ENCODE measurements at places on chromosomes 2 and 18. TPM values are rescaled to one million over a fixed set of nuclear protein-coding genes. Genes with fewer than 3 reads are reported as not detected.

GRCh38 chr2:149184991-149185390 is 145.4 kb upstream of the LYPD6 start:
- DNase-seq: no peak
- no peak overlapping the region for H3K4me3 ChIP-seq
- no peaks in the 10 kb centered on the region for H3K36me3 ChIP-seq
- no peaks in the 10 kb centered on the region for H3K27me3 ChIP-seq
- H3K27ac ChIP-seq: no peak overlapping the region

The RNU2-63P gene
- total RNA-seq: not detected

GRCh38 chr2:123518367-123518766 is 506.7 kb upstream of the CNTNAP5 start:
- DNase-seq: no peak
- H3K4me1 ChIP-seq: no peaks in the 10 kb centered on the region

GRCh38 chr18:34729264-34729663 is 19.2 kb downstream of the DTNA start:
- H3K36me3 ChIP-seq: no peaks in the 10 kb centered on the region
- H3K4me3 ChIP-seq: no peak overlapping the region
- no peak for DNase-seq

The UPP2 gene
- not detected for total RNA-seq

DNA sequence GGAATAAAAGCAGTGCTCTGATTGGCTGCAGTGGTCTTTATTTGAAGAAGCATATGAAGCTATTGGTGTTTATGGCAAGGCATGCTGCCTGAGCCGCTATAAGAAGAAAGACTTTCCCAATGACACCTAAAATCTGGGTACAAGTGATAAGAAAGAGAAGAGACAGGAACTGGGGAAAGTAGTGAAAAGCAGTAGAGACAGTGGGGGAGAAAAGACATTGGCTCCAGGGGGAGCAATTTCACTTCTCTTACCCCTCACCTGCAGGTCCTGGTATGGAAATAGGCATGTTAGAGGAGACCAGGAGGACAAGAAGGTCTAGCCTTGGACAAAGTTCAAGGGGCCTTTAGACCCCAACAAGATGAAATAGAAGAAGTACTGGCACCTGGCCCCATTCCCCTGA is 47.1 kb downstream of the PLCL1 start:
- H3K4me1 ChIP-seq: peaks cover 10% of the 10 kb centered on the region
- H3K27me3 ChIP-seq: no peaks in the 10 kb centered on the region
- H3K27ac ChIP-seq: no peak overlapping the region
- no peaks in the 10 kb centered on the region for H3K36me3 ChIP-seq

DNA sequence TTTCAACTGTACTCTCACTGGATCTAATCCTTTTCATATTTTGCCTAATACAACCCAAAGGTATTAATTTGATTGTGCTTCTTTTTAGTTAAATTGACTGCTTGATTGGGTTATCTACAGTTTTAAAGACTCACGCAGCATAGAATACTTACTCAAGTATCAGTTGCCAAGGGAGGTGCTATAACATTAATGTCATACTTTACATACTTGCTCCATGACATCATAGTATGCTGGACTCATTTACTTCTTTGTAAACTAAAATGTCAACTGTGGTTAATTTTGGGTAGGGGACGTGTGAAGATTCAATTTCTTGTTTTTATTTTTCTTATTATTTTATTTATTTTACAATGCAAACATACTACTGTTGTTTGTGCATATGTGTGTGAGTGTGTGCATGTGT is 716.2 kb upstream of the VRK2 start:
- no peak overlapping the region for H3K27ac ChIP-seq
- H3K4me1 ChIP-seq: no peaks in the 10 kb centered on the region
- H3K36me3 ChIP-seq: no peaks in the 10 kb centered on the region
- no peak overlapping the region for H3K4me3 ChIP-seq
- H3K27me3 ChIP-seq: no peaks in the 10 kb centered on the region
- no peak for DNase-seq

The MAPRE2 gene
- total RNA-seq: 21.2 TPM

The ACMSD gene
- not detected for total RNA-seq

DNA sequence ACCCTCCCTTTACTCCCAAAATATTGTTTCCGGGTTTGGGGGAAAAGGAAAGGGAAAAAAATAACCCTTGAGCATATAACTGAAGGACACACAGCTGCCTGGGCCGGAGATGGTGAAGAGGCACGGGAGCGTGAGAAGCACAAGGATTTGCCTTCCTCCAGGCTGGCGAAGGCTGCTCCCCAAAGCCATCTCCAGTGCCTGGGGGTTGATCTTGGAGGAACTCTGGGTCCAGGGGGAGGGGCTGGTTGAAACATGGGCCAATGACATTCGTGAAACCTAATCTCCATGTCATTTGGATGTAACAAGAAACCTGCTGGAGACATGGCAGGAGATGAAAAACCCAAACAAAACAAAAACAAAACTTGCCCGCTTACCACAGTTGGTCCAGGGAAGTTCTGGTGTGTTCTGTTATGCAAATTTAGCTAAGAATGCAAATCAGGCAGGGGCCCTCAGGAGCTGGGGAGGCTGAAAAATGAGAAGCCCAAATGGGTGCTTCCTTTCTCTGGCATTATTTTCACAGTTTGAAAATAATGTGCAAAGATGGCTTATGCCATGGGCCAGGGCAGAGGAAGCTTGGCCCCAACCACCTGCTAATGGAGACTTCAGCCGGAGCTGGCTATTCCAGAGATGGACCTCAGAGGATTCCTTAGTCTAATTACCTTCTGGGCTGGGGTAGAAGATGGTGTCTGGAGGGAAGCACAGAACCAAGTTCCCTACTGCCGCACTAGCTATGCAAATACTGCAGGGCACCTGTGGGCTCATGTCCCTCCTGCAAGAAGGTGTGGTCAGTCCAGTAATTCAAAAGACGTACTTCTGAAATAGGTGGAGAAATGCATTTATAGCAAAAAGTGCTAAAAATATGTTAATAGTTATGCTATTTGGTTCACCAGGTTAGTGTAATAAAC is 180.9 kb downstream of the BCL2 start:
- no peaks in the 10 kb centered on the region for H3K27me3 ChIP-seq
- H3K36me3 ChIP-seq: no peaks in the 10 kb centered on the region
- no peak for DNase-seq
- H3K4me3 ChIP-seq: peak overlapping the region; percentile 19
- peaks cover 7% of the 10 kb centered on the region for H3K4me1 ChIP-seq
- no peak overlapping the region for H3K27ac ChIP-seq

The HES6 gene
- 5.2 TPM for total RNA-seq

DNA sequence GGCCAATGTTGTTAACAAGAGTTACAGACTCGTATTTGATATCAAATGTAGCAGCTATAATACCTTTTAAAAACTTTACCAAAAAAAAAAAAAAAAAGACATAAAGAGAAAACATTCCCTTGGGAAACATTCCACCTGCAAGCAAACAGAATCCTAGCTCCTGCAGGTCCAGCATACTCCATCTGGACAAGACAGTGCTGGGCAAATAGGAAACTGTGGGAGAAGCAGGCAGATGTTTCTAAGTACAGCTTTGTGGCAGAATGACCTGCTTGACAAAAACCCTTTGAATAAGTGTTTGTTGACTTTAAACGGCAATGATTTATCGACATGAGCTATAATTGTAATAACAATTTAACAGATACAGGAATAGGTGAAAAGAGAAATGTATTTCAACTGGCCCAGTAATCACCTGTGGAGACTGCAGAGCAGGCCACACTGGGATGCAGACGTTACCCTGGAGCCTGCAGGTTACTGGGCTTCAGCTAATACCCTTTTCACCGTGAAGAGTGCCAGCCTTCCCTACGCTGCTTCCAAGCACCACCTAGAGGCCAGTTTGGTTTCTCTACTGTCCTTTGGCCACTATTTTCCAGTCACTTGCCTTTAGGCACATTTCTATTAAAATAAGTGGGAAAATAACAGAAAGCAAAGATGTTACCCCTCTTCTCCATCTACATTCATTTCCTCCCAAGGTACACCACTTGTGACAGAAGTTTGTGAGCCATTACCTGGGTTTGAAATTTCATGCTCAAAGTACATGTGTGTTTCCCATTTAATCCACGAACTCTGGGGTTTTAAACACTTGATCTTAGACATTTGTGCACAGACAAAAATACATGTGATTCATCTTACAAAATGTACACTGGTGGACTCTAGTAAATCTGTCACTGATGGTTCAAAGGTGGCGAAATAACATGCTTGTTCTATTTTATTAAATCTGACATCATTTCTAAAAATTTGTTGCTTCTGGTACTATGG is 96.9 kb upstream of the ZNF397 start:
- peak; percentile 50 for DNase-seq
- H3K36me3 ChIP-seq: peaks cover 12% of the 10 kb centered on the region
- H3K27ac ChIP-seq: no peak overlapping the region
- H3K4me1 ChIP-seq: peaks cover 8% of the 10 kb centered on the region

The RASGRP3 gene
- total RNA-seq: 12.1 TPM

The PLA2R1 gene
- 3.0 TPM for total RNA-seq

The TRIM43 gene
- not detected for total RNA-seq

The ANKRD30BL gene
- not detected for total RNA-seq

DNA sequence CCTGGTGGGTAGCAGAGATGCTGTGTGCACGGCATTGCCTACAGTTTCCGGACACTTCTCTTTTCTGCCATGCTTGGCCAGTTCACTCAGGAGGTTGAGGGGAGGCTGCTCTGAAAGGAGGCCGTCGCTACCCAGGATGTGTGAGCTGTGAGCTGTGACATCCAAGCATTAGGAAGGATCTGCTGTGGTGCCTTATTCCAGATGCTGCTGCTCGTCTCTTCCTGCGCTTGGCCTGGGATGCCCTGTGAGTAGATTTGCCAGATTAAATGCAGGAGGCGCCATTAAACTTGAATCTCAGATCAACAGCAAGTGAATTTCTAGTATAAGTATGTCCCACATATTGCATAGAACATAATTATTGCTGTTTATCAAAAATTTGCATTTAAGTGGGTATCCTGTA is 124.2 kb upstream of the SIX3 start:
- no peaks in the 10 kb centered on the region for H3K36me3 ChIP-seq
- H3K27ac ChIP-seq: no peak overlapping the region
- no peaks in the 10 kb centered on the region for H3K27me3 ChIP-seq

The DSG2 gene
- 36.3 TPM for total RNA-seq

DNA sequence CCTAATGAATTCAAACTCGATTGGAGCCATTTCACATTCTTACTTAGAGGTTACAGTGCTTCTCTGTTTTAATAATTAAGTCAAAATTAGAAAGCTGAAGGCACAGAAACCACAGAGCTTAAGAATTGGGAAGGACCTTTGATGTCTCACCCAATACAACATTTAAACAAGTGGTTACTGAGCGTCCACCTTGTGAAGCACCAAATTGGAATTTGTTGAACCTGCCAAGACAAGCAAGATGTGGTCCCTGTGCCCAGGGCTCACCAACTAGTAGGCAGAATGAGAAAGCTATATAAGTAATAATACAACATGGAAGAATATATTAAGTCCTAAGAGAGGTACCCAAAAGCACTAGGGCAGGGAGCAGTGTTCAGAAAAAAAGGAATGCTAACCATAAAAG is 64.5 kb upstream of the NPAS2 start:
- H3K36me3 ChIP-seq: no peaks in the 10 kb centered on the region
- no peak overlapping the region for H3K27ac ChIP-seq
- no peaks in the 10 kb centered on the region for H3K27me3 ChIP-seq
- peaks cover 4% of the 10 kb centered on the region for H3K4me1 ChIP-seq

The CCDC121 gene
- total RNA-seq: 2.3 TPM

The IL37 gene
- total RNA-seq: 0.37 TPM

The SPATA3 gene
- not detected for total RNA-seq

DNA sequence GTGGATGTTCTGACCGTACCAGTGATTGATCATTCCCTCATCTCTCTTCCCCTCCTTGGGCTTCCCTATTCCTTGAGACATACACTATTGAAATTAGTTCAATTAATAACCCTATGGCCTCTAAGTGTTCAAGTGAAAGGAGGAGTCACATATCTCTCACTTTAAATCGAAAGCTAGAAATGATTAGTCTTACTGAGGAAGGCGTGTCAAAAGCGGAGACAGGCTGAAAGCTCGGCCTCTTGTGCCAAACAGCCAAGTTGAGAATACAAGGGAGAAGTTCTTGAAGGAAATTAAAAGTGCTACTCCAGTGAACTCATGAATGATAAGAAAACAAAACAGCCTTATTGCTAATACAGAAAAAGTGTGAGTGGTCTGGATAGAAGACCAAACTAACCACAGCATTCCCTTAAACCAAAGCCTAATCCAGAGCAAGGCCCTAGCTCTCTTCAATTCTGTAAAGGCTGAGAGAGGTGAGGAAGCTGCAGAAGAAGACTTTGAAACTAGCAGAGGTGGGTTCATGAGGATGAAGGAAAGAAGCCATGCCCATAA is 144.4 kb upstream of the LYPD6 start:
- H3K27me3 ChIP-seq: no peaks in the 10 kb centered on the region
- peaks cover 3% of the 10 kb centered on the region for H3K4me1 ChIP-seq
- H3K36me3 ChIP-seq: no peaks in the 10 kb centered on the region
- DNase-seq: no peak
- no peak overlapping the region for H3K4me3 ChIP-seq
- H3K27ac ChIP-seq: no peak overlapping the region

The NPHP1 gene
- total RNA-seq: 18.4 TPM

The DCDC2C gene
- not detected for total RNA-seq
